ENCODE measurements at places on chromosomes 16 and 17. TPM values are rescaled to one million over a fixed set of nuclear protein-coding genes. Genes with fewer than 3 reads are reported as not detected.
A peak's percentile ranks its signal among the peaks of the same experiment; 100 is the strongest.

The ADAP2 gene
- total RNA-seq: 24.1 TPM

The SARM1 gene
- 4.0 TPM for total RNA-seq

The WNT9B gene
- total RNA-seq: 0.75 TPM

The OSBPL7 gene
- total RNA-seq: 8.4 TPM

The ITGB3 gene
- total RNA-seq: 3.7 TPM

The RNF227 gene
- 111 TPM for total RNA-seq

The CA4 gene
- 1.5 TPM for total RNA-seq

The CMTM1 gene
- total RNA-seq: 0.39 TPM

The PDILT gene
- not detected for total RNA-seq

GRCh38 chr17:8922928-8923327, 42.6 kb downstream of the PIK3R5 start:
- no peak for DNase-seq

GRCh38 chr17:60579090-60579489, 20.9 kb upstream of the PPM1D start:
- DNase-seq: no peak

DNA sequence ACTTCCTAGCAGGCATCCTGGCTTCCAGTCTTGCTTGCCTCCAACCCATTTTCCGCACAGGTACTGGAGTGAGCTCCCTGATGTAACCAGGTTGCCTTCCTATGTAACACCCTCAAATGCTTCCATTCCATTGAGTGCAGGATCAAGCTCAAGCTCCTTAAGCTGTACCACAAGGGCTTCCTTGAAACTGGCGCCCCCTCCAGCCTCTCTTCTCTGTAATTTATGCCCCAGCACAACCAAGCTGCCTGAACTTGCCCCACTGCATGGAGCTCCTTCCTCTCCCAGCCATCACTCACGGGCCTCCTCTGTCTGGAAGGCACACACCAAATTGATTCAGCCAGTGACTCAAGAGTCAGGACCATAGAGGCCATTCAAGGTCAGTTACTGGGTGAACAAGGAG, 234.8 kb upstream of the RPL38 start:
- DNase-seq: peak; percentile 34

- no peak for DNase-seq
These were observed 328.0 kb downstream of the TMEM114 start for GRCh38 chr16:8262299-8262698.

DNA sequence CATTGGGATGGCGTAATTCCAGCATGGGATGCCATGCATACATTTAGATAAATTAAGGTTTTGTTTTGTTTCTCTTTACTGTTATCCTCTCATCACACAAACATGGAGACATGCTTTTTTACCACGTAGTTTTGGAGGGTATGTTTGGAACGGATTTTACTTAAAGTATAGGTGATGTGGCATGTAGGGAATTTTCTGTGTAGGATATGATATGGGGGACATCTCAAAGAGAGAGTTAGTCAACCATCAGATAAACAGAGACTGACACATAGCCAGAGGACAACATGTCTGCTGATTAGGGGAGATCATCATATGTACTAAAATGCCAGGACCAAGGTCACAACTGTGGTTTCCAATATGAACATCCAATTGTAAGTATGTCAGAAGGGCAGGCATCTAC, 503.9 kb downstream of the HAPSTR1 start:
- DNase-seq: no peak

DNA sequence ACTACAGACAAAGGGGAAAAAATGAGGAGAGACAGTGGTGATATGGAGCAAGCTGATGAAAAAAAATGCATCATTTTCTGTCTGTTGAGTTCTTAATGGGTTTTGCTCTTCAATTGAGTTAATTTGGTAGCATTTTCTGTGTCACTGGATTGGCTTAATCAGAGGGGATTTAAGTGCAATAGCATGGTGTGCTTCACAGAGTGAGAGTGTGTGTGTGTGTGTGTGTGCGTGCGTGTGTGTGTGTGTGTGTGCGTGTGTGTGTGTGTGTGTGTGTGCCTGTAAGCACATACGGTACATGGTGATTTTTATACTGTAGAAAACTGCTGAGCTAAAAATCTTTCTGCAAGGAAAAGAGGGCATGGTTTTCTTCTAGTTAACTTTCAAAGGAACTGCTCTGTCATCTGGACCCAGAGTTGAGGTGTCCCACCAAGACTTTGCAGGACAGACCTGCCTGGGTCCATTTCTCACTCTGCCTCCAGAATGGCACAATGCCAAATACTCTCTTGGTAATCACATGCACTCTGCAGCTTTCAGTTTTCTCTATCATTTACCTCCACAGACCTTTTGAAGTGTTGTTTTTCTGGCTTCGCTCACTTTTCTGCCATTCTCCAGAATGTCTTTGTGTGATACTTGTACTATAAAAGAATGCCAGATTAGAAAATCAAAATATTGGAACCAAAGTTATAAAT, 952.6 kb upstream of the SOX9 start:
- DNase-seq: no peak

DNA sequence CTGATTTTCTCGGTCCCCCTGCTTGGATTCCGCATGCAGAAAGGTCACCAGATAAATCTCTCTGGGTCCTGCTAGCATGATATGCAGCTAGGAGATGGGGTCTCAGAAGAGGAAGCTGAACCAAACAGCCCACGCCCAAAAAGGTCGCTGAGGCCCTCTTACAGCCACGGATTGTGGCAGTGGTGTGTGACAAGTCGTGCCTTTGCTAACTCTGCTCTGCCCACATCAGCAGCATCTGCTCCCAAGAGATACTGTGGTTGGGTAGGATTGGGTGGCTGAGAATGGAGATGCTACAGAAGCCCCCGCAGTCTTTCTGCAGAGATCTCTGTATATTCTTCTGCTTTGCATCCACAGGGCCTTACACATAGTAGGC, 15.2 kb upstream of the SKAP1 start:
- DNase-seq: no peak

DNA sequence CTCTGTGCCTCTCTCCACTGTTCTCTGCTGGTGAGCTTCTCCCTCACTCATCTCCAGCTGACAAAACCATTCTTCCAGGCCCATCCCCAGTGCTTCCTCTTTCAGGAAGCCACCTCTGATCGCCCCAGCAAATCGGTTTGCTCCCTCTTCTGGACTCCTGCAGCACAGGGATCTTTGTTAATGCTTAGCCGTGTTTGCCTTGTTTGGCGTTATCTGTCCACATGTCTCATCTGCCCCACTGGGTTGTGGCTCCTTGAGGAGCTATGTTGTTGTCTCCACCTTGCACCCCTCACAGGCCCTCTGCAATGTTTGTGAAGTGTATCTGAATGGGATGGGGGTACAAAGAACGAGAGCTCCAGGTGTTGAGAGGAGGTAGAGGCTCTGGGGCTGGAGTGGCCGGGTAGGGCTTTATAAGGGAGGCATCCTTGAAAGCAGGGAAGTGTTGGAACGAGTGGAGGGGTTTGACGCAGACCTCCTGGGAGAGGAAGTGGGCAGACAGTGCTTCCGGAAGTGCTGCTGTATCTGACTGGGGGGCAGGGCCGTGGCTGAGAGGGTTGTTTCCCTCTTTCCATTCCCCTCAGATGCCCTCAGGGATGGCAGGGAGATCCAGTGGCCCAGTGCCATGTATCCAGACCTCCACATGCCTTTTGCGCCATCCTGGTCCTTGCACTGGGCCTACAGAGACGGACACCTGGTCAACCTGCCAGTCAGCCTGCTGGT, 27.8 kb downstream of the CASKIN2 start:
- no peak for DNase-seq

DNA sequence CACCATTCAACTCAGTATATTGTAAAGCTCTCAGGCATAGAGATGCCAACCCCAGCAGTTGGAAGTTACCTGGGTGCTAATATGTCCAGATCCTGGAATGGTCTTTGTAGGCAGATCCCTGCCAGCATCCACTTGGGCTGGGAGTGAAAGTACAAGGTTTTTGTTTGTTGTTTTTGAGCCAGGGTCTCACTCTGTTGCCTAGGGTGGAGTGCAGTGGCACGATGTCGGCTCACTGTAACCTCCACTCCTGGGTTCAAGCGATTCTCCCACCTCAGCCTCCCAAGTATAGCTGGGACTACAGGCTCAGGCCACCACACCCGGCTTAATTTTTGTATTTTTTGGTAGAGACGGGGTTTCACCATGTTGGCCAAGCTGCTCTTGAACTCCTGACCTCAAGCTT, 177.6 kb downstream of the IRF8 start:
- DNase-seq: peak; percentile 53

DNA sequence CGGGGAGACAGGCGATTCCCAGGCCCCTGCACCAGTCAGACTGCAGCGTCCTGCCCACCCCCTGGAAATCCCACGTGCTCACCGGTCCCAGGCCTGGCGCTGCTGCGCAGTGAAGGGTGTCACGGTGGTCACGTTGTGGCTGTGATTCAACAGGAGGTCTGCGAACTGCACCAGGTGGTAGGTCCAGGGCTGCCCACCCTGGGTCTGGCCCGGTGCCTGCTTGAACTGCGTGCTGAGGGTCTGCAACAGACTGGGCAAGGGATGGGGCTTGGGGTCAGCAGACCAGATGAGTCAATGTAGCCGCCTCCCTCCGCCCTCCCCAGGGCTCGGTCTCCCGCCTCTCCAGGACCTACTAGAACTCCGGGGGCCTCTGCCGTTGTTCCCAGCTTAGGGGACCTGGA, 7.1 kb downstream of the MYBBP1A start:
- peak; percentile 84 for DNase-seq

DNA sequence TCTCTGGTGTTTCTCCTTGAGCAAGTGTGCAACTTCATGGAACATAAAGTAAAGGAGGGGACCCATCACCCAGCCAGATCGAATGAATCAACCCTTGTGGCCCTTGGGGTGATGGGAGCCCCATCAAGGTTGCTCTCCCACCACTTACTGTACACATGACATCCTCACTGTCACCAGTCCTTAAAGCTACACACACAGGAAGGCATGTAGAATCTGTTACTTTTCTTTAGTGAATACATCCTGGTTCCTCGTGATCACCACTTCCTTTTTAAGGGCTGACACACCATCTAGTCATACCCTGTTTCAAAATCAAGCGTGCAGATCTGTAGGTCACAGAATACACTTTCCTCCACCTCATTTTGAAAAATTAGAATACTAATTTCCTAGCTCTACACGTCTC, 22.6 kb upstream of the MPHOSPH6 start:
- no peak for DNase-seq

DNA sequence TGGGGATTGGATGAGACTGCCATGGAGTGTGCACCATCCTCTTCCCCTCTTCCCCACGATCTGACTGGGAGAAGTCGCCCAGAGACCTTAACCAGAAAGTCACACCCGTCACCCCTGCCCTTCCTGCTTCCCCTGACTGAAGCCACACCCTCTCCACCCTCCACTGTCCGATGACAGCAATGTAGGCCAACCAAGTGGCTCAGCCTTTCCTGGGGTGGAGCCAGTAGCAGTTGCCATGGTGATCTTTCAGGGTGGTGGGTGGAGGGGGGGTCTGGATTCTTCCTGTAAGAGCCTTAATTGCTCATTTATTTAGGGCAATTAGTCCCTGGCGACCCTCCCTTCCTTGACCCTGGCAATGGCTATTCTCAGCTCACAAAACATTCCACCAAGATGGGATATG, 37.5 kb upstream of the PHB1 start:
- no peak for DNase-seq

DNA sequence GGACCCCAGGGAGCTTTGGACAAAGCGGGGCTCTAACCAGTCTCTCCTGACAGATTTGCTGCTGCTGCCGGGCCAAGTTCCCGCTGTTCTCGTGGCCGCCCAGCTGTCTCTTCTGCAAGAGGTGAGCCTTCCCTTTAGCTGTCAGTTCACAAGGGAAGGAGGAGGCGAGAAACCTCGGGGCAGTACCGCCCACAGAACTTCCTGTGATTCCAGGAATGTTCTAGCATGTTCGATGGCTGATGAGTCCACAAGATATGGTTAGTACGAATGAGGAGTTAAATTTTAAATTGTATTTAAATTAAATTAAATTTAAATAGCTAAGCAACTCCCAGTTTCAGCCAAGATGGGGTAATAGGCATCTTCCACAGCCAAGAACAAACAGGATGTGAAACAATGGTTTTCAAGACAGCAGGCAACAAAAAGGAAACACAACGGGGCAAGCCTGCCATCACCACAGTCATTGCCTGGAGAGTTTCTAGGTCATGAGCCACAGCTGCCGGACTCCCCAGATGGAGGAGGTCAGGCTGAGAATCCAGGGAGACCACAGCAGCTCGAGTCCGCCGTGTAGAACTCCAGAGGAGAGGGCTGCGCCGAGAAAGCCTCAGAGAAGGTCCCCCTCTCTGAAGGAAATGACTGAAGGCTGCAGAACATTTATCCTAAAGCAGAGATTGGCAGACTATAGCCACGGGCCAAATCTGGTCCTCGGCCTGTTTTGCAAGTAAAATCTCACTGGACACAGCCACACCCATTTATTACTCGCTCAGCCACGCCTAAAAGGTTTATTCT, 9.5 kb upstream of the TCF25 start:
- no peak for DNase-seq

DNA sequence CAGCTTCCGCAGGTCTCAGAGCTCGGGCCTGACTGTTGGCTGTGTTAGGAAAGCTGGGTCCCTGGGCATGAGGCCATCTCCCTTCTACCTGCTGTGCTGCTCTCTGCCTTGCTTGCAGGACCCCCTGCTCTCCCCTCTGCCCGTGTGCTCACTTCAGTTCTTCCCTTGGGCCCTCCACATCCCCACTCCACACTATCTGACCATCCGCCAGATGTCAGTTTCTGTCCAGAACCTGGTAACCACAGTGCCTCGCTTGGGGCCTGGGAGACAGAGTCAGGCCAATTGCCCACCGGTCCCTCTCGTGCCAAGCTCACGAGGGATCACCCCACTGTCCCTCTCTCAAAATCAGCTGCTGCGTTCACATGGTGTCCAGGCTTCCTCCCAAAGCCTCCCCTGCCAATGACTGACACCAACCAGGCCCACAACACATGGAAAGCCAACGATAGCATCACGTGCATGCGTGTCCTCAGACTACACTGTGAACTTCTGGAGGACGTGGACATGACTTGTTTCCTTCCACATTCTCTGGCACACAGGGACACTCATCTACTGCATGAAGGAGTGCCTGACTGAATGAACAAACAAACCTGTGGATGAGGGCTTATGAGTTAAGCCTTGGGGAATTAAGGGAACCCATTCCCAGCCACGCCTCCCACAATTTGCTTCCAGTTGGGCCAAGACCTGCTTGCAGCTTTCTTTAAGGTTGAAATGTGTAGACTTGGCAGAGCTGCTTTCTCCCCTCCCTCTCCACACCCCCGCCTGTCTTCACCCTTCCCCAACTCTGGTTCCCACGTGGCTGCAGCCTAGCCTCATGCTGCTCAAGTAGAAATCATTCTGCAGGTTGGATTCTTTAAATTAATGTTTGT, 72.5 kb upstream of the ZNF423 start:
- DNase-seq: no peak
